ENCODE measurements at places on chromosomes 2 and 18.

- no peak for DNase-seq
These were observed 78.8 kb downstream of the ANKRD12 start for GRCh38 chr18:9215221-9215933.

GRCh38 chr18:24274837-24275236, 122.8 kb downstream of the OSBPL1A start:
- no peak for DNase-seq

DNA sequence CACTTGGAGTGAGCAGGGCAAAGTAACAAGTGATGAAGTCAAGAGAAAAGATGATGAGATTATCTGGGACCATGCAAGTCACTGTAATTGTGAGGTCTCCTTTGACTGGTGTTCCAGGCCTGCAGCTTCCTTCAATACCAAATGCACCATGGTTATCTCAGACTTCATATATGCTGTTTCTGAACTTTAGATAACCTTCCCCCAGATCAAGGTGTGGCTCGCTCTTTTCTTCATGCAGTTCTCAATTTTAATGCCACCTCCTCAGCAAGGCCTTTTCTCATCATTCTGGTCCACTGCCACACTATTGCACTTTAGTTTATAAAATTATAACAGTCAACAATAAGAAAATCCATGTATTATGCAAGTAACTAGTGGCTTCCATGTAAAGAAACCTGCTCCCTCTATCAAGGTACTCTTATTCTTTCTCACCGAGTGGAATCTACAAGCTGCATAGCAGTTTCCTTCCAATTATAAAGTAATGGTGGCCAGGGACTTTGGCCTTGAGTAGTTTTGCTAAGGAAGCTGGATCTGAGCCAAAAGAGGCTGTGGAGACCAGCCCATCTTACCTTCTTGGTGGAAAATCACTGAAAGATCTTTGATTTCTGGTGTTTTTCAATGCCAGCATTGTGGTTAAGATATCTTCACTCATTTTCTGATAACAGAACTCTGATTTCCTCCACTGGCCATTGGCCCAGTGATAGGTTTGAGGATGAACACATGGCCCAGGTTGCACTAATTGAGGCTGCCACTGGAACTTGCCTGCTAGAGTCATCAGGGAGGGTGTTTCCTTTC, 113.6 kb downstream of the KCNE4 start:
- no peak for DNase-seq

GRCh38 chr2:86787736-86788135, 3.0 kb downstream of the CD8A start:
- peak; percentile 8 for DNase-seq

Data from neural progenitor cell (in vitro differentiated cells).